ENCODE measurements at places on chromosomes 5 and 9.
A peak's percentile ranks its signal among the peaks of the same experiment; 100 is the strongest.

- peak; percentile 79 for DNase-seq
These were observed 37.2 kb downstream of the FAM240B start for GRCh38 chr9:38682713-38683112.

- DNase-seq = no peak
These were observed 49.9 kb upstream of the GARNL3 start for GRCh38 chr9:127214421-127215267.

DNA sequence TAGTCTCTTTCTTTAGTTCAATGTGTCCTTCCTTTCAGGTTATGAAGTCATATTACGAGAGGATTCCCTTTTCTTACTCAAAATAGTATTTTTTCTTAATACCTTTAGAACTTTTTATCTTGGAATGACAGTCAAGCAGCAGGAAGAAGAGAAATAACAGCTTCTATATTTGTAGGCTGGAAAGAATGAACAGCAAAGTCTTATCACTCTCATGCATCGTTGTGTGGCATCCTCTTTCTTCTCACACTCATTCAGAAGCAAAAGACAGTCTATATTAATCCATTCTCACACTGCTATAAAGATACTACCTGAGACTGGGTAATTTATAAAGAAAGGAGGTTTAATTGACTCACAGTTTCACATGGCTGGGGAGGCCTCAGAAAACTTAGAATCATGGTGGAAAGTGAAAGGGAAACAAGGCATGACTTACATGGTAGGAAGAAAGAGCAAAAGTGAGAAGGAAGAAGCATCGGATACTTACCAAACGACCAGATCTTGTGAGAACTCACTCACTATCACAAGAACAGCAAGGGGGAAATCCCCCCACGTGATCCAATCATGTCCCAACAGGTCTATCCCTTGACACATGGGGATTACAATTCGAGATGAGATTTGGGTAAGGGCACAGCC lies 1646.1 kb upstream of the CDH6 start:
- DNase-seq = no peak

DNA sequence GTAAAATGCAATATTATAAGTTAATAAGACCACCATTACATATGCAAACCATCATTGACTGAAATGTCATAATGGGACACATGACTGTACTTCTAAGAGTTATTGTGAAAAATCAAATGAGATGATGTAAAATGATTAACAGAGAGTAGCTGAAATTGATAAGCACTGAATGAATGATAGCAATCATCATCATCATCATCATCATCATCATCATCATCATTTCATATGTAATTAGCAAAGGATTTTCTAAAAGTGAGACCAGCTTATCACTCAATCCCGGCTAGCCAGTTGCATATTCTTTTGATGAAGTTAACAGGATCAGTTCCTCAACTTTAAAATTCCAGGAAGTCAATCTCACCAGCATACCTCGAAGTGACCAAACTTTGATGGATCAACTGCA lies 650.3 kb upstream of the KLF4 start:
- DNase-seq = no peak

GRCh38 chr5:149381986-149382338 lies 2.9 kb upstream of the IL17B start:
- DNase-seq = no peak

DNA sequence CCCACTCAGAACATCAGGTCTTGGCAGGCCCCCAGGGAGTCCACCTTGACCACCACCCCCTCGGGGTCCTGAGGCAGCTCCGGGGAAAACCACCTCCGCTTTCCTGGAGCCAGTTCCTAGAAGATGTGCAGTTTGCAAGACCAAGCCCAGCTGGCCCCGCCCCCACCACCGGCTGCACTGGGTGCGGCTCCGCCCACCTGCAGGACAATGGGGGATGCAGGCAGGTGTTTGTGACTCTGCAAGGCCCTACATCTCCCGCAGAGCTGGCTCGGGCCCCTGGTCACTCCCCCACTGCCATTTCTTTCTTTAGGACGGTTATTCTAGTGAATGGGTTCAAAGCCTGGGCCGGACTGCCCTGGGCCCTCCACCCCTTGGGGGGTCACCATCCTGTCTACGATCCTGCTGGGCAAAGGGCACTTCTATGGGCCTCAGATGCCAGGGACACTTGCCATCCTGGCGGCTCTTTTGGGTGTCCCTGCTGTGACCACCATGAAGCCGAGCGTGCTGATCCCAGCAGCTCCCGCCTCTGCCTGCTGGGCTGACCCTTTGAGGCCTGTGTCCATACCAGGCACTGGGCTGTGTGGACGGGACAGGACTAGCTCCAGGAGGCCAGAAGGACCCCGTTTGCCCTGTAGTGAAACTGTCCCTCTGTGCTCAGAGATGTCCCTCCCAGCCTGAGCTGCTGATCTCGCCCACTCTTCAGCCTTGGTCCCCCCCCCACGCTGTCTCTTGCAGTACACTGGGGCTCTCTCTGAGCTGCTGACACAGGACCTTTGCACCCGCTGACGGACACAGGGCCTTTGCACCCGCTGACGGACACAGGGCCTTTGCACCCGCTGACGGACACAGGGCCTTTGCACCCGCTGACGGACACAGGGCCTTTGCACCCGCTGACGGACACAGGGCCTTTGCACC lies 5.9 kb upstream of the NACC2 start:
- no peak for DNase-seq

- no peak for DNase-seq
These were observed 83.9 kb upstream of the GRAMD2B start for GRCh38 chr5:126339215-126339805.

- DNase-seq = no peak
These were observed 151.1 kb downstream of the DMRT2 start for GRCh38 chr9:1201262-1201661.

DNA sequence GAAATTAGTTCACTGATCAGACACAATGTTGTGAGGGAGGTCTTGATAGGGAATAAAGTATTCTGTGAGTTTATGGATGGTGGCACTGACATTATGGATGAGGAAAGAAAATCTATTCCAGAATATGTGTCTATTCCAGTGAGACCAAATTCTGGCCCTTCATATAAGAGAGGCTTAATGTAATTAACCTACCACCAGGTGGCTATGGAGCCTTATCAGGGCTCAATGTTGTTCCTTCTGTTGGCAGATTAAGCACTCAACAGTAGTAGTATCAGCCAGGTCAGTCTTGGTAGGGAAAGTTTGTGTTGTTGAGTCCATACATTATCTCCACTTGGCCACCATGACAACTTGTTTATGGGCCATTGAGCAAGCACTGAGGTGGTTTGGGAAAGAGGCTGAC lies 41.7 kb upstream of the BARX1 start:
- no peak for DNase-seq

DNA sequence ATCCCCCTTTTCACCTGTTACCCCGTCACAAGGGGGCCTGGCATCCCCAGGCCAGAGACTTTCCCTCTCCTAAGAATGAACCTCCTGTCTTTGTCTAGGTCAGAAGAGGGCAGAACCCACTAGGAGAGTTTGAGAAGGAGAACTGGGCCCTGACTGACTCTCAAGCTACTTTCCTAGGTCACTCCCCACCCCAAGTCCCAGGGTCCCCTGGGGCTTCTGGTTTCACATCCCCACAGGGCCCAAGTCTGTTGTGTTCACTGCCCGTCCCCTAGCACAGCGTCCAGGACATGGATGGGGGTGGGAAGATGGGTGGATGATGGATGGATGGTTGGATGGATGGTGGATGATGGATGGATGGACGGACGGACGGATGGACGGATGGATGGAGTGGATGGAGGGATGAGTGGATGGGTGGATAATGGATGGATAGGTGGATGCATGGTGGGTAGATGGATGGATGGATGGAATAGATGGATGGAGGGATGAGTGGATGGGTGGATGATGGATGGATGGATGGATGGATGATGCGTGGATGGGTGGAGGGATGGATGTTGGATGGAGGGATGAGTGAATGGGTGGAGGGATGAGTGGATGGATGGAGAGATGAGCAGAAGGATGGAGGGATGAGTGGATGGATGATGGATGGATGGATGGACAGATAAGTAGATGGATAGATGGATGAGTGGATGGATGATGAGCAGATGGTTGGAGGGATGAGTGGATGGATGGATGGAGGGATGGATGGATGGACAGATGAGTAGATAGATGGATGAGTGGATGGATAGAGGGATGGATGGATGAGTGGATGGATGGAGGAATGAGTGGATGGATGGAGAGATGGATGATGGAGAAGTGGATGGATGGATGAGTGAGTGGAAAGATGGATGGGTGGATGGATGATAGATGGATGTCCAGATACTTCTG lies 50.6 kb downstream of the KCNT1 start:
- DNase-seq = no peak

- DNase-seq = no peak
These were observed 75.7 kb upstream of the PIK3R1 start for GRCh38 chr5:68139611-68140441.

- DNase-seq = peak; percentile 49
These were observed 14.9 kb upstream of the DELE1 start for GRCh38 chr5:141908796-141909195.

- no peak for DNase-seq
These were observed 141.6 kb downstream of the INSYN2B start for GRCh38 chr5:169838688-169839087.

DNA sequence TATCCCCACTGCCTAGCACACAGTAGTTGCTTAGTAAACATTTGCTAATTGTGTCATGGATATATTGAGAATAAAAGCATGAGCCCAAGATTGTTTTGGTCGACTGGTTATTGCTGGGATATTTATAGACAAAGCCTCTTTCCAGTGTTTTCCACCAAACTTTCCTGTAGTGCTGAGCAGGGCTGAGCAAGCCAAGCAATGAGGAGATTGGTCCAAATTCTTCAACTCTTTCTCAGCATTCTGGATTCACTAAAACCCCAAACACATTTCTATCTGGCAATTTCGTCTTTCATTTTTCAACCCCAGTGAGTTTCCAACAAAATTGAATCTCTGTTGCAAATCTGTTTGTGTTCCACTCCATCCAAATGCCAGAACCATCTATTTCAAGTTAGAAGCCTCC lies 31.9 kb upstream of the TARS1 start:
- DNase-seq = no peak

- no peak for DNase-seq
These were observed 626.7 kb upstream of the COX7C start for GRCh38 chr5:85990998-85991397.

GRCh38 chr9:26261503-26262330 lies 583.5 kb upstream of the TUSC1 start:
- peak; percentile 91 for DNase-seq

DNA sequence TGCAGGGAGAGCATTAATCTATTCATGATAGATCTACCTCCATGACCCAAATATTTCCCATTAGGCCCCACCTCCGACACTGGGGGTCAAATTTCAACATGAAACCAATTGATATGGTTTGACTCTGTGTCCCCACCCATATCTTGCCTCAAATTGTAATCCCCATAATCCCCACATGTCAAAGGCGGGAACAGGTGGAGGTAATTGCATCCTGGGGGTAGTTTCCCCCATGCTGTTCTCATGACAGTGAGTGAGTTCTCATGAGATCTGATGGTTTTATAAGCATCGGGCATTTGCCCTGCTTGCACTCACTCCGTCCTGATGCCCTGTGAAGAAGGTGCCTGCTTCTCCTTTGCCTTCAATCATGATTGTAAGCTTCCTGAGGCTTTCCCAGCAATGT lies 153.5 kb downstream of the SV2C start:
- no peak for DNase-seq

DNA sequence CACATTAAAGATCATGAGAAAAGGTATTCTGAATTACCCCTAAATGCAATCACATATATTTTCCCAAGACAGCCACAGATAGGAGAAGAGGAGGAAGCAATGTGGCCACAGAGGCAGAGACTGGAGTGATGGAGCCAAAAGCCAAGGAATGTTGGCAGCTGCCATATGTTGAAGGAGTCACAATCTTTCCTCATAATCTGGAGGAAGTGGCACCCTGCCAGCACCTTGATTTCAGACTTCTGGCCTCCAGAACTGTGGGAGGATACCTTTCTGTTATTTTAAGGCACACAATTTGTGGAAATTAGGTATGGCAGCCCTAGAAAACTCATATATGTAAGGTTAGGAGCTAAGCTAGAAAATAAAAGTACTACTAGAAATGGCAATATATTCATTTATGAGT lies 139.9 kb upstream of the GAS1 start:
- DNase-seq = no peak

DNA sequence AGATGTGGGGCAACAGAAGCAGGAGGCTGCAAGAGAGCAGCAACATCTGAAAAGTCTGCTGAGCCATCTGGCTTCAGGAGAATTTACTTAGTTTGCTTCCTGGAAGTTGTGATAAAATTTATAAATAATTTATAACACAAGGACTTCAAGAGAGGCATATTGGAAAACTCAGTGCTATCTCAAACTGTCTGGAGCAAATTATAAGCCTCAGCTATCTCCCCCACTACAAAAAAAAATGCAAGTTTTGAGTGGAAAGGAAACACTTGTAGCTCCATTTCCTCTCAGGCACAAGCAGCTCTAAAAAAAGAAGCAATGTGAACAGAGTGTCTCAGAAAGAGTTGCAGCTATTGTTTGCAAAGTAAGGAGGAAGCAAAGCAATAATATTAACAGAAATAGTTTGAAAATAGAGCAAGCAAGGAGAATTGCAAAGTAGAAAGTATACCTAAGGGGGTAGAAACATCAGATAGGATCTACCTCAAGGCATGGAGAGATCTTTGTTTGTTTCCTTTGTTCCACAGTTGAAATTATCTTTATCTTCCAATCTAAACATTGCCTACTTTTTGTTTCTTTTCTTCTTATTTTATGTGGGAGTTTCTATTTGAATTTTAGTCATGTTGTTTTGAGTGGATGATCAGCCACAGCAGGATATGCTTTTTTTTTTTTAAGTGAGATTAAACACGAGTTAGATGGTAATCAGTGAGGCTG lies 55.9 kb upstream of the IL6ST start:
- DNase-seq = no peak

DNA sequence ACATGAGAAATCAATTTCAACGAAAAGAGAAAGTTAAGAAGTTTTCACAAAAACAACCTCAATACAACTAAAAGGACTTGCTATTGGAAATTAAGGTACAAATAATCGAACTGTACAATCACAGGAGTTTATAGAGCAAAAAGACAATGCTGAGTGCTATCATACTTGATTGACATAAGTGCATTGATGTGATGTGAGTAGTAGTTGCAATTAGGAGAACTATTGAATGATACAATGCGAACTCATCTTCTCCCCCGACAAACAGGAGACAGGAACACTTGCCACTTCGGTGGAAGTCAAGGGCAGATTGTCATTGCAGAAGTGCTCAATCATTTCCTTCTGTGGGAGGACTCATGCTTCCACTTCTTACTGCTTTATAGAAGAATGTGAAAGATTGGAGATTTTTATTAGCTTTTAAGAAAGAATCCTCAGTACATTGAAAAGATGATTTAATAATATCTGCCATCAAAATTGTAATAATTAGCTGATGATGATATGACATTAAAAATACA lies 276.6 kb upstream of the MPDZ start:
- DNase-seq = no peak

DNA sequence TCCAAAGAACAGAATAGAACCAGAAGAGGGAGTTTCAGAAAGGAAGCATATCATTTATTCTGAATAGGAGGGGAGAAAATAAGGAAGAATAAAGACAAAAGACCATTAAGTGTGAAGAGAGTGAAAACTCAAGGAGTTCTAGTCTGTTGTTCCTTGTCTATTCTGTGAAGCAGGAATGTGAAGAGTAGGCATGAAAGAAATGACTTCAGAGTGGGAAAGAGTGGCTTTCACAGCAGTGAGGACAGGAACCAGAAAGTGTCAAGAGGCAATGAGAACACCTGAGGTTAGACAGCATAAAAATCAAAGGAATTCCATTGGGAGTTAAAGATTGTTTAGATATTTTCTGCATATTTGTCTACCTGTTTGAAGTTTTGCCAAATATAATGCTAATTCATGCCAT lies 768.8 kb upstream of the GRAMD2B start:
- DNase-seq = no peak

- no peak for DNase-seq
These were observed 983 bp downstream of the GCNT1 start for GRCh38 chr9:76459694-76460635.

Data from HS-5 (cell line).